ENCODE measurements at places on chromosomes 1 and 21.
A peak's percentile ranks its signal among the peaks of the same experiment; 100 is the strongest.

DNA sequence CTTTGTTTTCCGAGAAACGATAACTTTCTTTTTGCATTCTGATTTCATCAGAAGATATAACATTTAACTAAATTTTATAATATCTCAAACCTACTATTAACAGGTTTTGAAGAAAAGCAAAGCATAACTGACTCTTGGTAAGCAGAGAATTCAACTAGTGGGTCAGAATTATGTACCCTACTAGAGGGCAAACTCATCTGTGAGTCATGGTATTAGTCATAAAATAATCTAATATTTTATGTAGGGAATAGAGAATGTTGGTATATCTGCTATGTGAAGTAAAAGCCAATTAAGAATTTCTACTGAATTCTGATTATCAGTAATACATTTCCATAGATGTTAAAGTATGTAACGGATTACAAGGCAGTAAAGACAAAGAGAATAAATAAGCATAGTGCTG, 56.8 kb downstream of the USP1 start:
- no peak for DNase-seq

GRCh38 chr1:22535399-22535798, 27.9 kb upstream of the EPHA8 start:
- DNase-seq = no peak

DNA sequence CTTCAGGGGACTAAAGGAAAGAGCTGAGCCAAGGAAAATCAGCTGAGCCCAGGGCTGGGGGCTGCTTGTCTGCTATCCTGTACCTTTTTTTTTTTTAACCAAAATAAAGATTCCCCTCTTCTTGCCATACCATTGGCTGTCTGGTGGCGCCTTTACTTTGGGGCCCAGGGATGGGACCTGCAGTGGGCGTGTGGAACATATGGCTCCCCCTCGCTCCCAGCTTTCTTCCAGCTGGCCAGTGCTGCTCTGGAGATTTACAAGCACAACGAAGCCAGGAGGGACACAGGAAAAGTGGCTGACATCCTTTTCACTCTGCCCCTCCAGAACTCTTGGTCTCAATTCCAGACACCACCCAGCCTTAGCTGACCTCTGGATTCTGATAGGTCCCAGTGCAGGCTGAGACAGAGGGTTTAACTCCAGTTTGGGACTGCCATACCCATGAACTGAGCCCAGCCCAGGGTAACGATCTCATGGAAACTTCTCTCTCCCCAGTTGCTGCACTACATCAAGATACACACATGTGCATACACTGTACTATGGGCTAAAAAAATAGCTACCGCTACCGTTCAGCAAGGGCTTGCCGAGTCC, 5.4 kb upstream of the SFN start:
- no peak for DNase-seq

DNA sequence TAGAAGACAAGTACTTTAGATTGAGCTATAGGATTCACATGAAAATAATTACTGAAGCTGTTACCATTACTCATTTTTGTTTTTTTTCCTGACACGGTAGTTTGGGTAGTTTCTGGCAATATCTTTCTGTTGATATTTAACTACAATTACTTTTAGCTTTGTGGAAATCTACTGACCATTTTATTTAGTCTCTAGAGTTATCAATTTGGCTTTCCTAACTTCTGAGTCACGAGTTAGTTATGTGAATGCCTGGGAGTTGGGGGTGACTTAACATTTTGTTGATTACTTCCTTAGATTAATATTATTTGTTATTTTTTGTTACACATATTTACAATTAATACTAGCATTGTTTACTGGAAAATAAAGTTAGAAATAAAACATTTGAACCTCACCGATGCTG, 160.6 kb downstream of the HMCN1 start:
- DNase-seq = no peak

DNA sequence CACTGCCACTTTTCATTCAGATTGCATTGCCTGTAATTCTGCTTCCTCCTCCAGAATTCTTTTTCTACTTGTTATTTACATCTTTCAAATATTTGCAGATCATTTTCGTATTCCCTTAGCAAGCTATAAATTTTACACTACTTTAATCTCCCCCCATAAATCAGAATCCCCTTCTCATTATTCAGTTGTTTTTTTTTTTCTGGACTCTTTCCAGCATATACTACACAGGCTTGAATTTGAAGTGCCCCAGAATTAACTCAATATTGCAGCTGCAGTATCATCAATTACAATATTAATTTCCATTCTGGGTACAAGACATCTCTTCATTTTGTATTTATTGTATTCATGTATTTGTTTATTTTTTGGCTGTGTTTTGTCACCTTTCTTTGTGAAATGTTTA, 1494.3 kb downstream of the AMY1C start:
- no peak for DNase-seq

- no peak for DNase-seq
These were observed 71.2 kb downstream of the KCNJ15 start for GRCh38 chr21:38327984-38328383.

DNA sequence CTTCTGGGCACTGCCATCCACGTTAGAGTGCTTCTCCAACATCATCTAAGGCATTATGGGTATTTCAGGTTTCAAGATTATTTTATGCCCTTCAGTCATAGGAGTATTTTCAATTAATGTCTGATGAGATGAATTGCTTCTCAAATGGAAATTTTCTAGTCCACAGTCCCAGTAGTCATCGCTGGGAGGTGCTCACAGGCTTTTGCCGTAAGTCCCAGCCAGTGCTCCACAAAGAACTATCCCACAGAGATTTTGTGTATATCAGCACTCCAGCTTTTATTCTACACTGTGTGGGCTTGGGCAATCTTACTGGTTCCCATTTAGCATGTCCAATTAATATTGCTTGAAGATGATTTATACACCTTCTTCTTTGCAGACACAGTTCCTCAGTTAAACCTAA, 61.0 kb downstream of the SMYD2 start:
- no peak for DNase-seq

- DNase-seq = peak; percentile 9
These were observed 5.6 kb downstream of the SETDB1 start for GRCh38 chr1:150931773-150932172.

DNA sequence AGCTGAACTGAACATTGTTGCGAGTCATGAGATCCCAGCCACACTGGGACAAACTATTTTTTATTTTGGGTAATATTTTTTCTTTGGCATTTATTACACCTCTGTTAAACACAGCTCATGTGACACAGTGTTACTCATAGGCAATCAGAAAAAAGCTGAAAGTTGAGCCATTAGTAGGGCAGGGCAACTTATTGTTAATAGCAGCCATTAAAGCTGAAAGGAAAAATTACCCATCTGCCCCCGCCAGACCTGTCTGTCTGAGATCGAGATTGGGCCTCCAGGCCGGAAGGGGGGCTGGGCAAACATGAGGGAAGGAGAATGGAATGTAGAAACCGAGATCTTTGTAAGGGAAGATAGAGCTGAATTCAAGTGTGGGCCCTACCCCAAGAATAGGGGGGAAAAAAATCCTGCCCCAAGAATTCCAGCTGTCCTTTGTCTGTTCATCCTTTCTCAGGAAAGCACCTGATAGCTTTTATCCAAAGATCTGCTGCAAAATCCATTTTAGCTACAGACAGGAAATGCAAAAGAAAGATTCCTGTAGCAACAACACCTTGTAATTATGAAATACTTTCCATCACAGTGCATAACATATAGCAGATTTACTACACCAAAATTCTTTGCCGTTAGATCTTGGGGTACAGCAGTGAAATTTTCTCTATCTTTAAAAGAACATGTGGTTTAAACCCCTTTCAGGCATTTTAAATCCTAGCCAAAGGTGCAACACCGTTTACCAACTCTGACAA, 212.8 kb downstream of the PBX1 start:
- no peak for DNase-seq

DNA sequence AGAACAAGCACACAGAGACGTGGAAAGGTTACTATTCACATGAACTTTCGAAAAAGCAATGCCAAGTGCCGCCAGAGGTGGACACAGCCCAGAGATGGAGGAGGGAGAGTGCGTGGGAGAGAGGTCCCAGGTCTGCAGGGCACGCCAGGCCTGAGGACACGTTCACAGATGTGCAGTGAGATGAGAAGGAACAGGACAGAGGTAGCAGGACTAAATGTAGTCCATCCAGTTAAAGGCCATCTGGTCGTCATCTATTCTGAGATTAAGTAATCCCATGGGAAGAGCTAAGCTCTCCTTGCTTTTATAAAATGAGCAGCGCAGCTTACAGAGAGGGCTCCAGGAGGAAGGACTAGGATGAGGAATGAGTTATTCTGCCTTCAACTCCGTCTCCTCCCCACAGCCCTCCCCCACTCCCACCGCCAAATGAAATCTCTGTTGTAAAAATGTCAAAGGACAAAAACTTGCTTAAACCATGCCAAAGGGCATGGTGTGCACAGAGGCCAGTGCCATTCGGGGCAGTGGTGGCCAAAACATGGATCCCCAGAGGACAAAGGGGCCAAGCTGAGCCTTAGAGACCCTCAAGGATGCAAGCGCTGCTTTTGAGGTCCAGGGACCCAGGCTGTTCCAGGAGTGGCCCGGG, 85.4 kb upstream of the SLC25A33 start:
- DNase-seq = no peak

GRCh38 chr1:7669559-7670311, 101.4 kb upstream of the VAMP3 start:
- DNase-seq = peak; percentile 63

- no peak for DNase-seq
These were observed 158.4 kb downstream of the TRABD2B start for GRCh38 chr1:47838562-47839432.

DNA sequence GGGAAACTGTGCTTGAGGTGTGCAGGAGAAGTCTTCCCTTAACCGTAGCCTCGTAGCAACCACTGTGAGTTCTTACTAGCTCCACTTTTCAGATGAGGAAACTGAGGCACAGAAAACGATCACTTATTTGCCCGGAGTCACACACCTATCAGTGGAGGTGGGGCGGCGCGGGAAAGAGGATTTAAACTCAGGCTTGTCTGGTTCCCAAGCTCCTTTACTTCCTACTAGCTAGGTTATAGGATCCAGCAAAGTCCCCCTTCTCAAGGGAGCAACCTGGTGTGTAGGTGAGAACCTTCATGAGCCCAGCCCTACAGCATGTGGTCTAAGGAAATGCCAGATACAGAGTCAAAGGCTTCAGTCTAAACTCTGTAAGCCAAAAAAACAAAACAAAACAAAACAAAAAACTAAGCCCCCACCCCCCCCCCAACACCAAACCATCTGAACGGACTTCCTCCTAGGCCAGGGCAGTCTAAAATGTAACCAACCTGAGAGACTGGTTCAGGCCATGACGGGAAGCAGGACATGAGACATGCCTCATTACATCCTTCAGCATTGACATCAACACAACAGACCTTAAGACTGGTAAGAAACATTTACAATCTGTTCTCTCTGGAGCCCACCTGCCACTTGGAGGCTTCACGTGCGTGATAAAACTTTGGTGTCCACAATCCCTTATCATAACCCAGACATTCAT, 709 bp upstream of the FBXO42 start:
- no peak for DNase-seq

GRCh38 chr1:201285846-201286245, 2.5 kb downstream of the PKP1 start:
- DNase-seq = no peak

DNA sequence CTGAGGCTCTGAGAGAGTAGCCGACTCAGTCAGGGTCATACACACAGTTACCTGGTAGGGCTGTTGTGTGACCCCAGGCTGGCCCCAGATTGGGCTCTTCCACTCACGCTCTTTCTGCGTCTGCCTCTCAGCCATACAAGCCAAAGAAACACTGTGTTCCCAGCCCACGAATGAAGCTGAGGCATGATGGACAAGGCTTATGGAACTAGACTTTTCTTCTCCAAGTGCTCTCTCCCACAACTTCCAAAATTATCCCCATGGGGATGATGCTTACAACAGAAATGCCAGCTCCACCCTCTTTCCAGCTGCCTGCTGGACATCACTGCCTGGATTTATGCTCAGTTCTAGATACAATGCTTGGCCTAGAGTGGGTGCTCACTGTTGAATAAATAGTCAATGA, 102.8 kb upstream of the JUN start:
- DNase-seq = no peak

DNA sequence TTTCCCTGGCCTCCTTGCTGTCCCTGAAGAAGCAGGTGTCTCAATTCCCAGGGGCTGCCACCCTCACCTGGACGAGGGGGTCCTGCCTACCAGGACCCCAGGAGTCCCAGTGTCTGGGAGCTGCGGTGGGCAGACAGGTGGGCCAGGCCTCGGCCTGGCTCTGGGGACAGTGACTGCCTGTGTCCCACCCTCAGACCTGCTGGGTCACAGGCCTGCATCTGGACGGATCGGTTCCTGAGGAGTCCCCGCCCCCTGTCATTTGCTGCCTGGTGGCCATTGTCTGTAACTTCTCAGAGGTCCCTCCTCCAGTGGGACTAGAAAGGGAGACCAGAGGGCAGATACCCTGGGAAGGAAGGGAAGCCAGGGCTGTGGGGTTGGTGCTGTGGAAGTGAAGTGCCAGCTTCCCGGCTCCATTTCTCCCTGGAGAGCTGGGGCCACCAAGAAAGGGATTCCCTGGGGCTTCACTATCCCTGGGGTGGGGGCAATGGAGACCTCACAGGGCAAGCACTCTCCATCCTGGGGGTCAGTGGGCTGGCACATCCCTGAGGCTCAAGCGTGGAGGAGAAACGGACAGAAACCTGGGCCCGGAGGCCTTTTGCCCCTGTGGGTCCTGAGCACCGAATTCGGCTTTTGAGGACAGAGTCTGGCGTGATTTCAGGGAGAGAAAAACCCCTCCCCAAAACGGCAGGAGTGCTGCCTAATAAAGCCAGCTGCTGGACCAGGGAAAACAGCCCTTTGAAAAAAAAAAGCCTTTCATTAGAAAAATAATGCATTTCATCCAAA, 157.3 kb downstream of the PEX14 start:
- DNase-seq = no peak

DNA sequence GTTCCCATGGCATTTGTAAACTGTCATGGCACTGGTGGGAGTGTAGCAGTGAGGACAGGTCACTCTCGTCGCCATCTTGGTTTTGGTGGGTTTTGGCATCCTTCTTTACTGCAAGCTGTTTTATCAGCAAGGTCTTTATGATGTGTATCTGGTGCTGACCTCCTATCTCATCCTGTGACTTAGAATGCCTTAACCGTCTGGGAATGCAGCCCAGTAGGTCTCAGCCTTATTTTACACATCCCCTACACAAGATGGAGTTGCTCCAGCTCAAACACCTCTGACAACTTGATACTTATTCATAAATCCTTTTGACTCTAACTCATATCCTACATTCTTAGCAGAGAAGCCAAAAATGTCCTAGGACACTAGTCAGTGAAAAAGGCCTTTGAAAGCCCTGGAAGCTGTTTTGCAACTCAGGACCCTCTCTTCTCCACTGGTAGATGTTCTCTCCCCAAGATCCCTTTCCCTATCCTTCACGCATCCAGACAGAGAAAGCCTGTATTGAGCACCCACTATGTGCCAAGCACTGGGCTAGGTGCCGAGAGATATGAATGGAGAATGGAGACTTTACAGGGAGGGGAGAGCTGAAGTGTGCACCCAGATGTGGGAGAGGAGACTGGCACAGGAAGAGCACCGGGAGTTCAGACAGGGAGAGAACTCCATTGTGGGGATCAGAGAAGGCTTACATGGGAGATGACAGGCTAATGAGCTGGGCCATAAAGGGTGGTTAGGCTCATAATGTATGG, 6.7 kb upstream of the CSRP1 start:
- DNase-seq = no peak

Data from NCI-H1930 (cell line).